Immature natural killer cell (primary cell): ENCODE measurements at places on chromosomes 2 and 18.

GRCh38 chr2:88127888-88128653, at the start of gene FABP1:
FABP1 (minus strand) TSS chr2:88128062; CDS start chr2:88128017, 45 bp downstream.
- no peaks in the 10 kb centered on the region for H3K4me1 ChIP-seq
- peaks cover 5% of the 10 kb centered on the region for H3K27me3 ChIP-seq
- H3K36me3 ChIP-seq: no peaks in the 10 kb centered on the region
- DNase-seq: no peak
- H3K27ac ChIP-seq: no peak within 1 kb of the TSS

GRCh38 chr2:197238043-197238365, 72.6 kb downstream of the ANKRD44 start:
- peak overlapping the region; percentile 97 for H3K27ac ChIP-seq
- DNase-seq: peak; percentile 30
- no peaks in the 10 kb centered on the region for H3K36me3 ChIP-seq

DNA sequence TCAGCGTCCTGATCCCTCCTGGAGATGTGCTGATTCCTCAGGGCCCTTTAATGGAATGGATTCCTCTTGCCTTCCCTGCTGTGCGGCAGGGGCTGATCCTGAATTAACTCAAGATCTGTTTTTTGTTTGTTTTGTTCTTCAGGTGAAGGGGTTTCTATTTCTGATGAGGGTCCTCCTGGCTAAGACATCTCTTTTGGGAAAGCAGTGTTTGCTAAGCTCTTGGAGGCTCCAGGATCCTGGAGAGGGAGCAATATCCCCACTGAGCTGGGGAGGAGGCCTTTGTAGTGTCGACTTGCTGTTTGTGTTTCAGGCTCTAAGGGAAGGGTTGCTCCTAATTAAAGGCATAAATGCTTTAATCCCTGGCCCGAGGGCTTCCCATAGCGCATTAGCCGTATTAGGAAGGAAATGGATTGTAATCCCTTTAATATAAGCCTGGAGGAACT, 65.3 kb upstream of the FOXI3 start:
- H3K27ac ChIP-seq: no peak overlapping the region
- no peak overlapping the region for H3K4me3 ChIP-seq
- peaks cover 2% of the 10 kb centered on the region for H3K27me3 ChIP-seq

GRCh38 chr2:235960716-235961640, 207.2 kb downstream of the GBX2 start:
- H3K36me3 ChIP-seq: no peaks in the 10 kb centered on the region
- H3K27me3 ChIP-seq: peaks cover 2% of the 10 kb centered on the region
- DNase-seq: no peak
- H3K4me3 ChIP-seq: no peak overlapping the region

- no peak overlapping the region for H3K4me3 ChIP-seq
- peaks cover 2% of the 10 kb centered on the region for H3K27me3 ChIP-seq
- no peaks in the 10 kb centered on the region for H3K36me3 ChIP-seq
- no peaks in the 10 kb centered on the region for H3K4me1 ChIP-seq
- no peak for DNase-seq
- H3K27ac ChIP-seq: no peak overlapping the region
Observed at GRCh38 chr18:69647702-69648101, 247.0 kb downstream of the DOK6 start.

- H3K4me3 ChIP-seq: no peak overlapping the region
- no peak for DNase-seq
- H3K36me3 ChIP-seq: peaks cover 17% of the 10 kb centered on the region
Observed at GRCh38 chr2:43021791-43022509, 204.5 kb downstream of the ZFP36L2 start.

DNA sequence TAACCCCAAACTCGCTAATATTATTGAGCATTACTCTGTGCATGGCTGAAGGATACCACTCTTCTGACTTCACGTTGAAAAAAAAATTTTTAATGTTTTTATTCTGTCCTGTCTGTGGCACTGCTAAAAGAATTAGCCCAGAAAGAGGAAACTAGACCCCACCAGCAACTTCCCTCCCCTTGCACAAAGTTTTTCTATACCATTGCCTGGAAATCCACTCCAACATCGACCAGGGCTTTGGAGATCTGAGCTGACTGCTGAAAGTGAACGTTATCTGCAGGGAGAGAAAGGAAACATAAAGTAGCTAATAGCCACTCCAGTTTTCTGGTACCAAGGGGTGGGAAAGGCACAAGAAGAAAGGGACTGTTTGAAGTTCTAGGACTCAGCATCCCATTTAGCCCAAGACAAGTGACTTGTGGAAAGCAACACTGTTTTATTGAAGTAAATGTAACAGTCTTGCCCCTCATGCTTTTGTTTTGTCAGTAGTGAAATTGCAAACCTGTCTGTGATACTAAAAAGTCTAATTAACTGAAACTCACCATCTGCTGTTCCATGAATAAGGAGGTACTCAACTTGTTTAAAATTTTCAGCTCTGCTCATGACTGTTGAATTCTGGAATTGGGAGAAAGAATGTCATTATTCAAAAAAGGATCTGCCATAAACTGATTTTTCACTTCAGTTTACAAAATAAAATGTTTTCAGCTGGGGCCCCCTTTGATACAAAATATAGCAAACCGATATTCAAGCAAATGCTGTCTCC, 79.1 kb downstream of the DPP4 start:
- H3K4me3 ChIP-seq: peak overlapping the region; percentile 86
- no peaks in the 10 kb centered on the region for H3K36me3 ChIP-seq
- H3K27me3 ChIP-seq: no peaks in the 10 kb centered on the region

- no peak overlapping the region for H3K27ac ChIP-seq
- no peak overlapping the region for H3K4me3 ChIP-seq
- no peak for DNase-seq
- H3K36me3 ChIP-seq: no peaks in the 10 kb centered on the region
Observed at GRCh38 chr2:191931329-191931728, 84.4 kb upstream of the CAVIN2 start.

- no peaks in the 10 kb centered on the region for H3K36me3 ChIP-seq
- no peaks in the 10 kb centered on the region for H3K4me1 ChIP-seq
- no peak overlapping the region for H3K27ac ChIP-seq
- peaks cover 4% of the 10 kb centered on the region for H3K27me3 ChIP-seq
- no peak for DNase-seq
Observed at GRCh38 chr2:157592948-157593347, 35.7 kb downstream of the ACVR1C start.

- no peak overlapping the region for H3K4me3 ChIP-seq
- no peaks in the 10 kb centered on the region for H3K27me3 ChIP-seq
- peaks cover 4% of the 10 kb centered on the region for H3K4me1 ChIP-seq
- peaks cover 27% of the 10 kb centered on the region for H3K36me3 ChIP-seq
- H3K27ac ChIP-seq: no peak overlapping the region
Observed at GRCh38 chr2:207825045-207825954, 55.6 kb upstream of the FZD5 start.

DNA sequence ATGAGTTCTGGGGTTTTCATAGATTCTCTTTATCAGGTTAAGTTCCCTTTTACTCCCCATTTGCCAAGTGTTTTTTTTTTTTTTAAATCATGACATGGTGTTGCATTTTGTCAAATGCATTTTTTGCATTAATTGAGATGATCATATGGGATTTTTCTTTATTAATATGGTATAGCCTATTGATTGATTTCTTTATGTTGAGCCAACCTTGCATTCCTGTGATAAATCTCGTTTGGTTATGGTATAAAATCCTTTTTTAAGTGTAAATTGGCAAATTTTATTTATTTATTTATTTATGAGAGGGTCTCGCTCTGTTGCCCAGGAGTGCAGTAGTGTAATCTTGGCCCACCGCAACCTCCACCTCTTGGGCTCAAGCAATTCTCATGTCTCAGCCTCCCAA, 81.5 kb upstream of the ACVR1 start:
- no peak for DNase-seq
- no peak overlapping the region for H3K4me3 ChIP-seq
- H3K36me3 ChIP-seq: no peaks in the 10 kb centered on the region
- no peak overlapping the region for H3K27ac ChIP-seq
- H3K27me3 ChIP-seq: peaks cover 3% of the 10 kb centered on the region

- H3K36me3 ChIP-seq: no peaks in the 10 kb centered on the region
- H3K27ac ChIP-seq: no peak overlapping the region
- H3K4me3 ChIP-seq: no peak overlapping the region
- DNase-seq: no peak
- H3K27me3 ChIP-seq: no peaks in the 10 kb centered on the region
Observed at GRCh38 chr2:152022090-152022489, 76.8 kb downstream of the CACNB4 start.

GRCh38 chr2:126029316-126029715, 626.6 kb upstream of the GYPC start:
- DNase-seq: no peak
- H3K4me1 ChIP-seq: no peaks in the 10 kb centered on the region
- H3K4me3 ChIP-seq: no peak overlapping the region
- peaks cover 3% of the 10 kb centered on the region for H3K36me3 ChIP-seq
- no peak overlapping the region for H3K27ac ChIP-seq

DNA sequence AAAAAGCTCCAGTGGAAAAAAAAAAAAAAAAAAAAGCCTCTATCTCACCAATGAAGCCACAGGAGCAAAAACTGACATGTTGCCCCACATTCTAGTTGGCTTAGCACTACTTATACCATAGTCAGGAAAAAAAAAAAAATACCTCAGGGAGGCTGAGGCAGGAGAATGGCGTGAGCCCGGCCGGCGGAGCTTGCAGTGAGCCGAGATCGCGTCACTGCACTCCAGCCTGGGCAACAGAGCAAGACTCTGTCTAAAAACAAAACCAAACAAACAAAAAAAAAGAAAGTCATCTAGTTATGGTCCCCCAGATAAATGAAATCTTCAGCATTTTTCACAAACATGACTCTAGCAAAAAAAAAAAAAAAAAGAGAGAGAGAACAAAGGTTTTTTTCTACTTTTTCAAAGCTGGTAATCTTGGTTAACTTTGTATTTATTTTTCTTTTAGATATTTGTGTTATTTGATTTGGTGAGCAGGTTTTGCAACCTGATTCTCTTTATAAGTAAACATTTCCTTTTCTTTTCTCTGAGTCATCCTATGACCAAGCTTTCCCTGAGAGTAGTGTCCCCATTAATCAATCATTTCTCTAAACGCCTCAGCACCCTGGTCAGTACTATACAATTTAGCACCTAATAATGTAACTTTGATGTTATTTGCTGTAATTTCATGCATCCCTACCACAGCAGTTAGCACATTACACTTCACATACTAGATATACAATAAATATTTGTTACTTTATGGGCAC, 273.7 kb upstream of the PIK3C3 start:
- no peak overlapping the region for H3K27ac ChIP-seq
- no peak overlapping the region for H3K4me3 ChIP-seq
- H3K4me1 ChIP-seq: no peaks in the 10 kb centered on the region
- no peaks in the 10 kb centered on the region for H3K36me3 ChIP-seq
- DNase-seq: no peak

DNA sequence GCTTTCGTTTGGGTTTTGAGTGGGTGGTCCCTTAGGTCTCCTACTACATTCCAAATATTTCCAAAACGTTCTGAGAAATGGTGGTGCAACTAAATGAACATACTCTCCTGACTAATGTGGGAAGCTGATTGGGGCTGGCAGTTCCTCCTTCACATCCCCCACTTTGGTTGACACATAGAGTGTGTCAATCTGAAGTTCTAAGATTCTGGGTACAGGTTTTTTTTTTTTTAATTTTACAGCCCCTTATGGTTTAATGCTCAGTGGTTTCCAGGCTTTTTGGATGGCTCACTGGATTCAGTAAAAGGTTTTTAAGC, 58.4 kb upstream of the ITGB6 start:
- peaks cover 4% of the 10 kb centered on the region for H3K4me1 ChIP-seq
- no peaks in the 10 kb centered on the region for H3K27me3 ChIP-seq
- no peak for DNase-seq
- no peak overlapping the region for H3K4me3 ChIP-seq
- peaks cover 4% of the 10 kb centered on the region for H3K36me3 ChIP-seq

- no peaks in the 10 kb centered on the region for H3K27me3 ChIP-seq
- DNase-seq: no peak
- H3K4me3 ChIP-seq: no peak overlapping the region
Observed at GRCh38 chr18:55732227-55733106, 144.5 kb upstream of the TCF4 start.

- H3K4me3 ChIP-seq: no peak overlapping the region
- peaks cover 10% of the 10 kb centered on the region for H3K27me3 ChIP-seq
- no peak overlapping the region for H3K27ac ChIP-seq
- no peak for DNase-seq
- no peaks in the 10 kb centered on the region for H3K36me3 ChIP-seq
- no peaks in the 10 kb centered on the region for H3K4me1 ChIP-seq
Observed at GRCh38 chr2:227117027-227117426, 47.0 kb downstream of the COL4A4 start.

- no peak overlapping the region for H3K4me3 ChIP-seq
- DNase-seq: no peak
- H3K36me3 ChIP-seq: no peaks in the 10 kb centered on the region
- H3K4me1 ChIP-seq: no peaks in the 10 kb centered on the region
- H3K27ac ChIP-seq: no peak overlapping the region
- H3K27me3 ChIP-seq: no peaks in the 10 kb centered on the region
Observed at GRCh38 chr2:28665041-28665704, 86.5 kb upstream of the PPP1CB start.
